SHP77 treated with DMSO at 0.1 percent for 48 hours (cell line): ENCODE measurements at places on chromosomes 11 and 22.
A peak's percentile ranks its signal among the peaks of the same experiment; 100 is the strongest.

- DNase-seq, result no peak
Measured at GRCh38 chr11:91790346-91791170, 434.1 kb upstream of the FAT3 start.

DNA sequence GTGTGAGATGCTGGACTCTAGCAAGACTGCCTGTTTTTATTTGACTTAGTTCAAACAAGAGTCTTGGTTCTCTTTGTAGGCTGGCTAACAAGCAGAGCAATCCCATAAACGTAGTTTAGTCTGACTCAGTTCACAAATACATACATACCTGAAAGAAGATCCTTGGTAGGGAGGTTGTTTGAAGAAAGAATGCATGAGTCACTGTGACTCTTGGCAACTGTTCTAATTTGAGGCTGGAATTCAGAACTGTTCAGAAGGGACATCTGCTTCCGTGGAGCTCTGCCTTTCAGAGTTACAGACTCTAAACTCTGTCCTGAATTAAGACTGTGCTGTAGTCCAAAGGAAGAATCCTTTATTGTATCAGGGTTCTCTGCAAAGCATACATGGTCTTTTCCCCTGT lies 32.2 kb downstream of the C2CD3 start:
- DNase-seq, result peak; percentile 81

DNA sequence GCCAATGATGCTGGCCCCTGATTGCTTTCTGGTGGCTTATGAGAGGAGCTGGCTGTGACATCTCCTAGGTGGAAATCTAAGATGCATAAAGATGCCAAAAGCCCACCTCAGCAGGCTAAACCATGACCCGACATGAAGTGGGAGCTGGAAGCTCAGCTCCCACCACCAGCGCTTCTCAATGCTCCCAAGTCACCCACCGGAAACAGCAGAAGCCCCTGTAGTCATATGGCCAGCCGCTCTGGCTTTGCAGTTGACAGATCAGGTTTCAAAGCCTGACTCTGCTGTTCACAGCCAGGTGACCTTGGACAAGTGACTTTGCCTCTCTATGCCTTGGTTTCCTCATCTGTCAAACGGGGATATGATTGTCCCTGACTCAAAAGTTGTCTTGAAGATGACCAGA lies 29.1 kb upstream of the ANO1 start:
- no peak for DNase-seq

- DNase-seq, result no peak
Measured at GRCh38 chr11:47788181-47788580, 21.0 kb upstream of the FNBP4 start.

DNA sequence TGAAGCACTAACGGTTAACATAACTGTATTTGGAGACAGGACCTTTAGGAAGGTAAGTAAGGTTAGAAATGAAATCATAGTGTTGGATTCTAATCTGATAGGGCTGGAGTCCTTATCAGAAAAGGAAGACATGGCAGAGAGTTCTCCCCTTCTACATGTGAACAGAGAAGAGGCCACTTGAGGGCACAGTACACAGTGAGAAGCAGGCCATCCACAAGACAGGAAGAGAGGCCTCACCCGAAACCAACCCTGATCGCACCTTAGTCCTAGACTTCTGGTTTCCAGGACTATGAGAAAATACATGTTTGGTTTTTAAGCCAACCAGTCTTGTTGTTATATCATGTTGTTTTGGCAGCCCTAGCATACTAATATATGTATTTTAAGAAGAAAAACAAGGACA lies 170.0 kb downstream of the LRRC4C start:
- no peak for DNase-seq

DNA sequence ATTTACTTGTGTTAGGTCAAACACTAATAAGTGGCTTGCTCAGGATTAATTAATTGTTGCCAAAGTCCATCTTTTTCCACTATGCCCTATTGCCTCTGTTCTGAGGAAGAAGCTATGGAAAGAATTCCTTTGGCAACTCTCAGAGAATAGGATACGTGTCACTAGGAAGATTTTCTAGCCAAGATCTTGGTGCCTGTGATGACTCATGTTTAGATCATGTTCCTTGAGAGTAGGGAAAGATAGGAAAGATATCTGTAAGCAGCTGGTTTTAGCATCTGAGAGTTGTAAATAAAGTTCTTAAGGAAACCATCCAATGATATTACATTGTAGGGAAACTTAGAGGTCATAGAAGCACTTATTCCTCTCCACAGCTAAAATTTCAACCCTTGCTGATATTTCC lies 15.7 kb downstream of the SLN start:
- no peak for DNase-seq

DNA sequence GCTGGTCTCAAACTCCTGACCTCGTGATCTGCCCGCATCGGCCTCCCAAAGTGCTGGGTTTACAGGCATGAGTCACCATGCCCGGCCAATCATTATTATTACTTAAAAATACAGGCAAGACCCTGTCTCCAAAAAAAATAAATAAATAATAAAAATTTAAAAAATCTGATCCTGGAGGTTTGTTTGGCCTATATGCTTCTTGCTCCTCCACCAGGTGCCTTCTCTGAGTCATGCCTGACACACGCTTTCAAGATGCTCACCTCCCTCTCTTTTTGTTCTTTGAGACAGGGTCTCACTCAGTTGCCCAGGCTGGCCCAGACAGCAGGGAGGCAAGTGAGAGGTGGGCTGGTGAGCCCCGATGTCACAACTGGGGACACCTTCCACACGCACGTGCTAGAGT lies 13.5 kb downstream of the ZC3H7B start:
- DNase-seq, result no peak

DNA sequence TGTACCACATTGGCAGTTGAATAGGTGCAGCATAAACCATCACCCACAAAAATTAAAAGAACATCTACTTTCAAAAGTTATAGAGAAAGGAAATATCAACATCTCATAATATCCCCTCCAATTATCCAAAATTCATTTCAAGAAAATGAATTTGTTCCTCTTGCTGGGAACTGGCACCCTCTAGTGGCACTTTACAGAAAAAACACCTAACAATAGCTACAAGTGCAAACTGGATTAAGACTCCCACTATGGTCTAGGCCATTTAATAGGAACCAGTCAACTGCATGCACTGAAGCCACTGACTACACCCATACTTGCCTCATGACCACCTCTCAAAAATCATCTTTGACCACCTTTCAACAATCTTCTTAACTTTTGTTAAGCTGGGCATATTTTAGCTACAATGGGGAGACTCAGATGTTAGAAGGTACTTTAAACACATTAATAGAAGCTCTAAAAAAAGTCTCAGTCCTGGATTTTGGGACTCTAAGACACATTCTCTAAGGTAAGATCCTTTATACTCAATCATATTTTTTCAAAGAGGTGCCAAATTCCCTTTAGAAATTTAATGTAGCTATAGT lies 17.3 kb downstream of the TRAF6 start:
- peak; percentile 25 for DNase-seq

- DNase-seq, result no peak
Measured at GRCh38 chr22:22714600-22715335, 70.4 kb downstream of the GGTLC2 start.

DNA sequence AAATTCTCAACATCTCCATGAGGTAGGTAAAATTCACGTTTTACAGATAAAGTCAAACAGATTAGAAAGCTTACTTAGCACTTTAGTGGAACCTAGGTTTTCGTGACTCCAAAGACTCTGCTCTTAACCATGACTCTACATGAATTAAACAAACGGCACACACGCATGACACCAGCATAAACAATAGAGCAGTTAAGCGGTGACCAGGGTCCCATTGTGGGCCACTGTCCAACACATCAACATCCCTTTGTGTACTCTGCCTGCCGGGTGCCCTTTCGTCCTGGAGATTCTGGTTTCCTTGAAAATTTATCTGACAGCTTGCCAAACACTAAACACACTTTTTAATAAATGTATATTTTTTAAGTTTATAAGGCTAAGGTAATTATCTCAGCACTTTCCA lies 941.7 kb downstream of the OPCML start:
- no peak for DNase-seq

DNA sequence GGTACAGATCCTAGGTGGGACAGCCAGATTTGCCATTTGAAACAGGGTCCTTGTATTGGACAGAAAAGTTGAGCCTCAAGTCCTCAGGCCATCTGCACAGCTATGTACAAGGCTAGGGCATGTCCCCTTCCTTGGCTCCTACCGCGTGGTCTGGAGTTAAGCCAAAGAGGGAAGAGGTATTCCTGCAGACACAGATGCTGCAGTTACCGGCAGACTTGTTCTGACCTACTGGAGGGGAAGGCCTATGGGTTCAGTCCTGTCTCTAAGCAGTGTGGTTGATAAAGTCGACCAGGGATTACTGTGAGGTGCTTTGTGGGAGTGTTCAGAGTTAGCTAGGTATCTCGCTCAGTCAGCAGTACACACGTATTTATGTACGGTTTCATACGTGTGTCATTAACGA lies 180.6 kb downstream of the ADAMTS15 start:
- DNase-seq, result no peak

- no peak for DNase-seq
Measured at GRCh38 chr11:118635642-118636041, 28.2 kb downstream of the PHLDB1 start.

GRCh38 chr11:61023086-61023965 lies 51.8 kb downstream of the CD6 start:
- no peak for DNase-seq

GRCh38 chr11:68690671-68691401 lies 6.5 kb downstream of the GAL start:
- no peak for DNase-seq

DNA sequence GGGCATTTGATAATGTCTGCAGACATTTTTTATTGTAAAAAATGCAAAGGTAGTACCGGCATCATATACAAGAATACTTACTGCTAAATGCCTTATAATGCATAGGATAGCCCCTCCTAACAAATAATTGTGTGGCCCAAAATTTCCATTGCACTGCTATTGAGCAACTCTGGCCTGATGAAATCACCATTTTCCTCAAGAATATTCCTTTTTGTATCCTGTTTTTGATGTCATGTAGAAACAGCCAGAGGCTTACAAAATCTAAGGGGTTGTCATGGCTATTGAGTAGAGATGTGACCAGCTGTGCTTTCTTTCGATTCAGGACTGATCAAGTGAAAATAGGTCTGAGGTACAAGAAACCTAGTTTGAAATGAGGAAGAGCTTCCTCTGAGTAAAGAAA lies 854.3 kb downstream of the KCNA4 start:
- no peak for DNase-seq

GRCh38 chr22:25176175-25176574 lies 23.5 kb upstream of the CRYBB3 start:
- no peak for DNase-seq

DNA sequence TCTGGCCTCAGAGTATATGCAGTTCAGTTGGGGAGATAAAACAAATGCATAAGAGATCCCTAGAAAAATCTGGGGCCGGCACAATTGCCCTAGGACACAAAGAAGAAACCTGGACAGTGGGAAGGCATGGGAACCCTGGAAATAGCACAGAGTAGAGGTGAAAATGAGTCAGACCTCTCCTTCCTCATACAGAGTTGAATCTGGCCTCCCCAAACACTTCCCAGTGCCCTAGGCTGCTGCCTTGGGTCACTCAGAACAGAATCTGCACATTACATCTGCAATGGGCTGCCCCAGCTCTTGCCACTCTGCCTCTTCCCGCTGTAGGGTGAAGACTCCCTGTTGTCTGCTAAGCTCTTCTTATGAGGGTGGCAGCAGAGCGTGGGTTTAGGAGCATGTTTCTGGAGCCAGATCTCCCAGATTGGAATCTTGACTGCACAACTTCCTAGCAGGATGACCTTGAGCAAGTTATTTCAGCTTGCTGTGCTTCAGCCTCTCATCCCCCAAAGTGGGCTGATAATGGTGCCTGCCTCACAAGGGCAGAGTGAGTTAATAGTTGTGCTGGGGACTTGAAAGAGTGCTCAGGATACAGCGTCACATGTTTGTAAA lies 47.1 kb upstream of the NECTIN1 start:
- no peak for DNase-seq

DNA sequence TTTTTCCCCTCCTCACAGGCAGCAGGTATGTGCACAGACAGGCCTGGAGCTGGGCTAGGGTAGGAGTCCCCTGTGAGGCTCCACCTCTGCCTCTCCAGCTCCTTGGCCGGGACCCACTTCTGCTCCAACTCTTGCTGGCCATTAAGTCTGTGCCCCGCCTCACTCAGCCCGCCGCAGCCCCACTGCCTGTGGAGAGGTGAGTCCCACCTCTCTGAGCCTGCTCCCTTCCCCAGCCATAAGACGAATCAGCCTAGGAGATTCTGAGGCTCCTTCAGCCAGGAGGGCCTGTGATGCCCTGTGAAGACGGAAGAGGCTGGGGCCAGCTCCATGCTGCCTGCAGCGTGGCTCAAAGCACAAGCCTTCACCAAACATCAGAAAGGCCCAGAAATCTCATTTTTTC lies 23.0 kb downstream of the TSKU start:
- DNase-seq, result no peak

DNA sequence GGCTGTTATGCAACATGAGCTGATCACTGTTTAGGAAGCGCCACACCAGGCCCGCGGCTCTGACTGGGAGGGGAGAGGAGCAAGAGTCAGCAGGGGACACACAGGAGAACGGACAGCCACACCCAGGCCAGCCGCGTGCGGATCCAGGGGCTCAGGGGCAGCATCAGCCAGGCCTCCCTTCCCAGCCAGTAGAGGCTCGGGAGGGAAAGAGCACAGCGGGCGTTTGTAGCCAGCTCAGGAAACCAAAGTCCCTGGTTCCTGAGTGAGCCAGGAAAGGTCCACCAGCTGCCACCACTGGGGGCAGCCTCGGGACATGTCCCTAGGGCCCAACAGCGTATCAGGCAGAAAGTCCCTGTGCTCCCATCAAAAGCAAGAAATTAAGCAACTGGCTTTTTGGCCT lies 71.8 kb upstream of the PITPNB start:
- no peak for DNase-seq

- DNase-seq, result no peak
Measured at GRCh38 chr11:36450110-36450572, 59.9 kb downstream of the TRAF6 start.

- no peak for DNase-seq
Measured at GRCh38 chr11:91078221-91078620, 855.4 kb upstream of the CHORDC1 start.

- DNase-seq, result no peak
Measured at GRCh38 chr11:28401446-28401845, 293.3 kb downstream of the METTL15 start.

DNA sequence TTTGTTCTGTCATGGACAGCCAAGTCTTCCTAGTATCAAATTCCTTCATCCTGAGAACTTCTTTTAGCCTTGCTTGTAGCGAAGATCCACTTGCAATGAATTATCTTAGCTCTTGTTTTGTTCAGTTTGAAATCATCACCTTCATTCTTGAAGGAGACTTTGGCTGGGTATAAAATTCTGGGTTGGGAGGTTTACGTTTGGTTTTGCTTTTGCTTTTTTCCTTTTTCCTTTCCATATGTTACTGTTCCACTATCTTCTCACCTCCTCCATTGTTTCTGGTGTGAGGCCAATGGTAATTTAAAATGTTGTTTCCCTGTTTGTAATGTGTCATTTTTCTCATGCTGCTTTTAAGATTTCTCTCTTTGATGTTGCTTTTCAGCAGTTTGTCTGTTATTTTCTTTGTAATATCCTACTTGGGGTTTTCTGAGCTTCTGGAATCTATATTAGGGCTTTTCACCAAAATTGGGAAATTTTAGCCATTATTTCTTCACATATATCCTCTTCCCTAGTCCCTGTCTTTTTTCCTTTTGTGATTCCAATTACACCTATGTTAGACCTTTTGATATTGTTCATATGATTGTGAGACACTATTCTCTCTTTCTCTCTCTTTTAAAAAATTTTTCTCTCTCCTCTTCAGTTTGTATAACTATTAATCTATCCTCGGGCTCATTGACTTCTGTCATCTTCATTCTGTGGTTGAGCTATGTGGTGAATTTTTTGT lies 172.7 kb downstream of the EFCAB6 start:
- no peak for DNase-seq
